ENCODE measurements at places on chromosomes 13 and 19.

- peak; percentile 66 for DNase-seq
These were observed 437 bp downstream of the SMARCA4 start for GRCh38 chr19:10961073-10961860.

DNA sequence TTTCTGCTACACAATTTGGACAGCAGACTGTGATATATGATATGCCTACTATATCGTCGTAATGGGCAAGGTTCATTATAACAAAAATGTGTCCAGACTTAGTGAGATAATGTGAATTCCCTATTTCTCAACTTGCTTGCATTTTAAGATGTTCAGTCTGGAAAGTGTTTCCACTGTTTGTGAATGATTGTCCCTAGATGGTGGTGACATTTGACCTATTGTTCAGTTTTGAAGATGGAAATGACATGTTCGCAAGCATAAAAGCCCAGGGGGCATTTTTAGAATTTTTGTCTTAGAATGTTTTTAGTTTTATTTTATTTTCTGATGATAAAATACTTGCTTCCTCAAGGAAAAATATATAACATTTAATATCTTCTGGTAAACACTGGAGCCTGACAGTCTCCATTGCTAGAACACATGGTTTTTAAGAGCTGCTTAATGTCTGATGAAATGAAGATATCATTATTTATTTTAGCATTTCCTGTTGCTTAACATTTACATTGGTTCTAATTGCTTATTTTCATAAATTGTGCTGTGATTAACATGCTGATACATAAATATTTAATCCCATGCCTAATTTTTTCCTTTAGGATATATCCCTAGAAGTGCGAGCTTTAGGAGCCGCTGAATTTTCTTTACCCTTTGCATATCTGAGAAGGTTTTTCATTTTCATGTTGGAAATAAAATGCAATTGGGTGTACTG is 27.1 kb downstream of the MBNL2 start:
- DNase-seq: no peak

- no peak for DNase-seq
These were observed 146.8 kb downstream of the IER2 start for GRCh38 chr19:13297023-13297422.

DNA sequence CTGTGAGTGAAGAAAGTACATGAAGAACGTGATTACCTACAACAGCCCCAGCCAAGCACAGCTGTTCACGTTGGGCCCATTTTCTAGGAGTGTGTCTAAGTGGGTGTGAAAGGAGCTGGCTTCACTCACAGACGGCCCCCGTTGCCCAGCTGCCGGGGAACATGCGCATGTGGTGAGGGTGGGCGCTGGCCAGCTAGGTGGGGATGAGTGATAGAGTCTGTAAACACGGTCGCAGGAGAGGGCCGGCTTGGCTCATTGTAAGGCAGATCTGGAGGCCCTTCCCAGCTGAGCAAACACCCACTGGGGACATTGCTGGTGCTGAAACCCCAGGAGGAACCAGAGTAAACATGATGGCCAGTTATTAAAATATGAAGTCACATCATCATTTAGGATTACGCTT is 160.5 kb downstream of the TEX29 start:
- no peak for DNase-seq

GRCh38 chr13:91331047-91331915 is 16.2 kb upstream of the MIR17HG start:
- DNase-seq: no peak

- peak; percentile 52 for DNase-seq
These were observed 28.7 kb downstream of the CYP4F2 start for GRCh38 chr19:15869109-15869555.

- DNase-seq: no peak
These were observed 589.5 kb downstream of the KCTD12 start for GRCh38 chr13:76296751-76297150.

GRCh38 chr13:33649212-33649878 is 168.6 kb upstream of the RFC3 start:
- no peak for DNase-seq

- DNase-seq: no peak
These were observed 768 bp upstream of the CYSLTR2 start for GRCh38 chr13:48652851-48653471.

DNA sequence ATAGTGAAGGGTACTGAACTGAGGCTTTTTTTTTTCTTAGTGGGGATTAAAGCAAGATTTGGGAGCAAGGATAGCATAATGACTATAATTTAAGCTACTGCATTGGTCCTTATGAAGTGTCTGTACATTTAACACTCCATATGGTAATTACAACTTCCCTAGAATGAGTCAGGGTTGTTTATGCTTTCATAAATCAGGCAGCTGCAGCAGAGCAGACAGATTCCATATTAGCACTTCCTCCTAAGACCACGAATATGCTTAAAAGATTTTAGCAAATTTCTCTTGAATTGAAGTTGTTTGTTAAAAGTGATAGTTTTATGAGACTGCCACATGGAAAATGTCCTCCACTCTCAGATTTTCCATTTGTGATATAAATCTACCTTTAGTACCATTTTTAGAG is 401.1 kb upstream of the SPRY2 start:
- no peak for DNase-seq

DNA sequence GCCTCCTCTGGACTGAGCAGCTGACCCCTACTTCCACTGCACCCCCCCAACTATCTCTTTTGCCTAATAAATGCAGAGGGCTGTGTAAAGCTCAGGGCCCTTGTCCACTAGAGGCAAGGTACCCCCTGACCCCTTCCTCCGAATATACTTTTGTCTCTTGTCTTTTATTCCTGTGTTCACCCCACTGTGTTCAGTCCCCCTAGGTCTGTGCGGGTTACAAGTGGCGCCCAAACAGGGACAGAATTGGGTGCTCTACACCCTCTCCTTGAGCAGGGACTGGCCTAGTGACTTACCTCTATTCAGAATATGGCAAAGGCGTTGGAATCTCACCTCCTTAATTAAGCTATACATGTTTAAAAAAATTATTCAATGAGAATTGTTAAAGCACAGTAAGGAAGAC is 15.0 kb downstream of the ZNF350 start:
- DNase-seq: peak; percentile 57

DNA sequence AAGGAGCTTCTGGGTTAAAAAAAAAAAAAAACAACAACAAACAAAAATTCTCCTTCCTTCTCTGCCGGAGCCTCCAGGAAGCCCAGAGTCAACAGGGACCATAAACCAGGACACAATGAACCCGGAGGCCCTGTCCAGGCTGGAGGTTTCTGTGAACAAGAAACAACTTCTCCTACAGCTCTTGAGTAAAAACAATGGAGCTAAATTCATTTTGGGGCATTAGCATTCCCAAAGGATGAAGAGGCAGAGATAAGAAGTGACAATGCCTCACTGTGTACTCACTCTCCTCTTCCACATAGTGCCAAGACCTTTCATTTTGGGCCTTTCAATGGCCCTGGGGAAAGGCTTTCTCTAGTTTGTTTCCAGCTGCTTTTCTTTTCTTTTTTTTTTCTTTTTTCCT is 9.0 kb downstream of the RHPN2 start:
- DNase-seq: no peak

Data from erythroblast (primary cell).